ENCODE measurements at places on chromosomes 5 and 9.

GRCh38 chr5:111682121-111682520, 74.9 kb downstream of the NREP start:
- no peak for DNase-seq

GRCh38 chr5:110644357-110644756, 82.1 kb downstream of the TMEM232 start:
- DNase-seq, result no peak

DNA sequence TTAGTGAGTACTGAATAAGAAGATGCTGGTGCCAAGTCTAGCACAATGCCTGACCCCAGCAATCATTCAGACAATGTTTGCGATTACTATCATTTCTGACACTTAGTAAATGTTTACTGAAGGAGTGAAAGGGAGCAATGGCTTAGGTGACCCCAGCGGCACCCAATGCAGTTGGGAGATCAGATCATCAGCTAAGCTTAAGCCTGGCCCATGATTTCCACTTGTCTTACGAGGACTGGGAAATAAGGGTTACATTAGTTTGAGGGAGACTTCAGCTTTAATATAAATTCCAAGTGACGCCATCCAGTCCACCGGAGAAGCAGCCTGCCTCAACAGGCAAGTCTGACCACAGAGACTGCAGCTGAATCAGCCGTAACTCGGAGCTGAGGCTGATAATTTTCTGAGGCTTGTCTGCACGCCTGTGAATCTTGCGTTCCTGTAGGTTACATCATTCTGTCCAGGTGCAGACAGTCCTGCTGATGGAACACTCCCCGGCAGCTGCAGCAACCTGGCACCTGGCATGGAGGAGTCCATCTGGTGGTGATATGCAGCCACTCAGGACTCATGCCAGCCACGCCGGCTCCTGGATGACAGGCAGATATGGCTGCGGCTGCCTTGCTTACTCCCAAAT, 34.9 kb upstream of the FGF1 start:
- DNase-seq, result no peak

GRCh38 chr5:66892716-66893115, 296.5 kb downstream of the MAST4 start:
- DNase-seq, result no peak

GRCh38 chr5:146447734-146448380, 724 bp downstream of the TCERG1 start:
- no peak for DNase-seq

Data from omental fat pad (tissue), 4 donors.